Stimulated activated CD8-positive, alpha-beta memory T cell treated with anti-CD3 and anti-CD28 coated beads, Interleukin-7, amount 100 ng/mL, for 48 hours (primary cell): ENCODE measurements at places on chromosomes 1 and 21.

- no peak for DNase-seq
These were observed 84.8 kb downstream of the NR5A2 start for GRCh38 chr1:200112290-200112689.

GRCh38 chr1:145997718-145998023 is 1.3 kb upstream of the TXNIP start:
- DNase-seq: no peak

DNA sequence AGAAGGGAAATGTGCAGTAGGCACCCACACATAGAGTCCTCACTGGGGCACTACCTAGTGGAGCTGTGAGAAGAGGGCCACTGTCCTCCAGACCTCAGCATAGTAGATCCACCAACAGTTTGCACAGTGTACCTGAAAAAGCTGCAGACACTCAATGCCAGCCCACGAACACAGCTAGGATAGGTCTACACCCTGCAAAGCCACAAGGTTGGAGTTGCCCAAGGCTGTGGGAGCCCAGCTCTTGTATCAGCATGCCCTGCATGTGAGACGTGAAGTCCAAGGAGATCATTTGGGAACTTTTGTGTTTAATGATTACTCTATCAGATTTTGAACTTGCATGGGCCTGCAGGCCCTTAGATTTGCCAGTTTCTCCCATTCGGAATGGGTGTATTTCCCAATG is 299.4 kb upstream of the OLFM3 start:
- no peak for DNase-seq

DNA sequence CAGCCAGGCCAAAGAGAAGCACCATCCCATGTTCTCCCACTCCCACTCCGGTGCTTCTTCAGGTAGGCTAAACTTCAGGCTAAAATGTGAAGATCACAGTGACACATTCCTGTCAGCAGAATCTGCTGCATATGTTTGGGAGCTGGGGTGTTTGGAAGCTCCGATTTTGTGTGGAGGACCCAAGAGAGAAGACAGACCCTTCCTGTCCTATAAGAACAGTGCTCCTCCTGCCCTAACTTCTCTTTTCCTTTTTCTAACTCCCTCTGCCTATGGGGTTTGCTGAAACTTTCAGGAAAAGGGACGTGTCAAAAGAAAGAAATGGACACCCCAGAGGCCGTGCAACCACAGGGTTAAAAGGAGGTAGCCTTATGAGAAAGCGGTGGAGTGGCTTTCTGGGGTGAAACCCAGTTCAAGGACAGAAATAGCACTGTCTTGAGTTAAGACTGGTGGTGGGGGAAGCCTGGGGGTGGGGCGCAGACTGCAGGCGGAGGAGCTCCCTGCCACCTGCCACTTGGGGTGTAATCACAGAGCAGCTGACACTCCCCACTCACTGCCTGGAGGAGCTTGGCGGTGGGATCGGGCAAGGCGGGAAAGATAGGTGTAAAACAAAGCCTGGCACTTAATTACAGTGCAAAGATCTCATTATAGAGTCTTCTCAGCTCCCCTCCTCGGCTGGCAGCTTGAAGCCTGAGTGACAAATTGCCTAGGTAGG is 645 bp upstream of the TLR5 start:
- DNase-seq: no peak

DNA sequence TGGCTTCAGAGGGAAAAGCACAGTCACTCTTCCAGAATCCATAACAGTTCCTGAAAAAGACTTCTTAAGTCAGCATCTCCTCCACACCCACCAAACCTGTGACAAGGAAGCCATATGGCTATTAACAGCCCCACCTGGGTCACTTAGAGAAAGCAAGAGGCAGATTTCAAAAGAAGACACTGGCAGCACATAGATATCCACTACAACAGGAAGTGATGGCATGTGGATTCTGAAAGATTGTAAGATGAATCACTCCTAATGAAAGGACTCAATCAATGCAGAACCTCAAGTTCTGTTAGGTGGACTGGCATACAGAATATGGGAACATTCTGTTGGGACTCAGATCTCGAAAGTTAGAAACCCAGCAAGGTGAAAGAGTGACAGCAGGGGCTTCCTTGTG is 365.9 kb downstream of the TGFB2 start:
- DNase-seq: no peak

DNA sequence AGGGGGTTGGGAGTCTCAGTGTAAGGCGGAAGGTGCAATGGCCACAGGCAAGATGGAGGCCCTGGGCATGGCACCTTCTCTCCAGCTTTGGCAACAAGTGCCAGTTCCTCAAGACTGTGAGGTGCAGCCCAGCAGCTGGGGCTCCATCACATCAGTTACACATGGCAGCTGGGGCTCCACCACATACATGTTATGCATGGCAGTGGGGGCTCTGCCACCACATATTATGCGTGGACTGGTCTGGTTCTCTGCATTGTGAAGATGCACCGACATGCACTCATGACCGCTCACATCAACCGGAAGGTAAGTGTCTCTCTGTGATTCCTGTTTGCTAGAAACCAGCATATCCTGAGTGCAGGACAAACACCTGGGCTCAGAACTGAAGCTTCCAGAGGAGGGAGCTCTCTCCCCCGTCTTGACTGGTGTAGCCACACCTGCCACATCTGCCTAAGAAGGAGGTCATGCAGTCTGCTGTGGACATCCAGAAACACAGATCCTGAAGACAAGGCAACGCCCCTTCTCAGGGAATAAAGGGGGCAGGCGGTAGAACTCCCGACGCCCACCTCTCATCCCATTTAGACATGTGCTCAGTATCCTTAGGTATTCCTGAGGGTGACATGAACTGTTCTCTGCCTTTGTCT is 104.1 kb upstream of the TMPRSS2 start:
- no peak for DNase-seq

DNA sequence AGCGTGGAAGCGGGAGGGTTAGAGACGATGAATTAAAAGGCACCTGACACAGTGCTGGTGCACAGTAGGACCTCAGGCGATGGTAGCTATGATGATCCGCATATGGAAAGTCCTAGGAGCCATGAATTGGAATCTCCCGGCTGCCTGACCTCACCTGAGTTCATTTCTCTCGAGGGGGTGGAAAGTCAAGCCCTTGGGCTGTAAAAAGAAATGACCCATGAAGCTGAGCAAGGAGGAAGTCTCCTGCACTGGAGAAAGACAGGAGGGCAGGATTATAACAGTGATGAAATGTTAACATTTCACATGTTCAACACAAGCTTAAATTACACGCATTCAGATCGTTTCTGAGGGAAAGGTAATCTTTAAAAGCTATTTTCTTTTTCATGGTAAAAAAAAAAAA is 481.2 kb downstream of the MATN1 start:
- DNase-seq: no peak

DNA sequence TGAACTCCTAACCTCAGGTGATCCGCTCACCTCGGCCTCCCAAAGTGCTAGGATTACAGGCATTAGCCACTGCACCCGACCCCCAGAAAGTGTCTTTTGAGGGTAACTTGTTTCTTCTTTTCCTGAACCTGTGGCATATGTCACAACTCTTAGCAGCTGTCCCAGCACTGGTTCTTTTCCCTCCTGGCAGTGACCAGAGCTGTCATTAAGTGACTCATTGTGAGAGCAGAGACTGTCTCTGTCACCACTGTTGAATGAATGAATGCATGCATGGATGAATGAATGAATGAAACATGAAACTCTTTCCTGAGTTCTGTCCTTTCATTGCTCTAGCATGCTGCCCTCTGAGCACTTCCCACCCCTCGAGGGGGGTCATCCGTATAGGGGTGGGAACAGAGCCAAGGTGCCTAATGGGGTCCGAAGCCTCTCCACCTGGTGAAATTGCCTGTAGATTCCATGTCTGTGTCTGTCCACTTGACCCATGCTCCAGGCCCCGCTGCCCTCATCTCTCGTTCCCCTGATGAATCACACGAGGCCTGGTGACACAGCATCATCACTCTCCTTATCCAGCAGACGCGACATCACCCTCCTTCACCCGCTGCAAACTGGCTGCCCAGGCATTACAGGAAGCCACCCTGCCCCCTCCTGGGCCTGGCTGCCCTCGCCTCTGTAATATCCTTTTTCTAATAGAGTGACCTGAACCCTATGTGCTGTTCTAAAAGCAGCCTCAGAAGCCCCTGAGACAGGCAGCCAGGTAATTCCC is 75.0 kb downstream of the IGSF21 start:
- no peak for DNase-seq

- DNase-seq: no peak
These were observed 110.4 kb upstream of the MAGI3 start for GRCh38 chr1:113279776-113280391.

DNA sequence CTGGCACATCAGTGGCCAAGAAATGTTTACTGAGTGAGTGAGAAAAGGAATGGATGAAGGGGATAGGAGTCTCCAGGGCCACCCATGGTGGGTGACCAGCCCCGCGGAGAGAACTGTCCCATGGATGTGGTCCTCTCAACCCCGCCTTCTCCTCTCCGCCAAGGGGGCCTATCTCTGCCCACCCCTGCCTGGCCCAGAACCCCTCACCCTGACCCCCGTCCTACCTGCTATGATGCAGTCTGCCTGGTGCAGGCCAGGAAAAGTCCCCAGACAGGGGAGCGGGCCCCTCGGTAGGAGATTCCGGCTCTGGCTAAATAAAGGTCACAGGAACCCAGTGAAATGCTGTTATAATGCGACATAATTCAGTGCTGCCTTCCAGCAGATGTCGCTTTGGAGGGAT is 107.6 kb downstream of the PTPRU start:
- DNase-seq: no peak

DNA sequence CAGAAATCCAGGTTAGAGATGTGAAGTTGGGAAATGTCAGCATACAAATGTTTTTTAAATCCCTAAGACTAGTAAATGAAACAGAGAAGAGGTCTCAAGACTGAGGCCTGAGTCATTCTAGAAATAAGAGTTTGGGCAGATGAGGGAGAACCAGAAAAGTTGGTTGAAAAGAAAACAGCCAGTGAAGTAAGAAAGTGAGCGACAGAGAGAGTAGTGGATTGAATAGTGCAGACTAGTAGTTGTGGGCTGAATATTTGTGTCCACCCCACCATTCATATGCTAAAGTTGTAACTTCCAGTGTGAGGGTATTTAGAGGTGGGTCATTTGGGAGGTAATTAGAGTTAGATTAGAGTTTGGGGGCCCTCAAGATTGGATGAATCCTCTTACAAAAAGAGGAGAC is 889.2 kb downstream of the TTLL7 start:
- no peak for DNase-seq

DNA sequence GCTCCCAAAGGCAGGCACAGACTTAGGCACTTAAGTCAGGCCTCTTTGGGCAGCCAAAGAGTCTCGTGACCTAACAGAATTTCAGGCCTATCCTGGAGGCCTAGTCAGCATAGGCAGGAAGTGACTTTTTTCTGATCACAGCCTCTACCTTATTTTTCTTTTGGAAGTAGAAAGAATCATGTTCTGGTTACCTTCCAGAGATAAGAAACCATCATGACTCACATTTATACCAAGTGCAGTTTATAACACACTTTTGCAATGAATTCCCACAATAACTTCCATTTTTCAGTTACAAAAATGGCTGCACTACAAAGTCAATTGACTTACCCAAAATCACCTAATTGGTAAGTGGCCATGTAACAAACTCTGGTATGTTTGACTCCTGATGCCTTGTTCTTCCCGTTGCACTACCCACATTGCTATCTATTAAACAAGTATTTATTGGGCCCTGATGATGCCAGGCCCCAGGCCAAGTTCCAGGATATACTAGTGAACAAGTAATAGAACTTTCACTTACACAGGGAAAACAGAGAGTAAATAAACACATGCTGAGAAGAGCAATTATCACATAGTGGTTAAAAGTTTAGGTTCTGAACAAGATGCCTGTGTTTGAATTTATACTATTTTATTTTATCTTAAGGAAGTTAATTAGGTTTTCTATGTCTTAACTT is 74.3 kb downstream of the SH3GLB1 start:
- DNase-seq: no peak

DNA sequence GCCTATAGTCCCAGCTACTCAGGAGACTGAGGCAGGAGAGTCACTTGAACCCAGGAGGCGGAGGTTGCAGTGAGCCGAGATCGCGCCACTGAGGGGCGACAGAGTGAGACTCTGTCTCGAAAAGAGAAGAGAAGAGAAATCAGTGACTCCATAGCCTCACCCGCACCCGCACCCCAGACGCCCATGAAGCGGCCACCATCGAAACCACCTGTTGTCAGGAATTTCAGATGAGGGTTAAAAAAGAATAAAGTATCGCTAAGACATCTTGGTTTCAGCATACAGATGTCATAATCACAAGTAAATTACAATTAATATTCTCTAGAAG is 47.4 kb downstream of the NPHP4 start:
- DNase-seq: no peak

DNA sequence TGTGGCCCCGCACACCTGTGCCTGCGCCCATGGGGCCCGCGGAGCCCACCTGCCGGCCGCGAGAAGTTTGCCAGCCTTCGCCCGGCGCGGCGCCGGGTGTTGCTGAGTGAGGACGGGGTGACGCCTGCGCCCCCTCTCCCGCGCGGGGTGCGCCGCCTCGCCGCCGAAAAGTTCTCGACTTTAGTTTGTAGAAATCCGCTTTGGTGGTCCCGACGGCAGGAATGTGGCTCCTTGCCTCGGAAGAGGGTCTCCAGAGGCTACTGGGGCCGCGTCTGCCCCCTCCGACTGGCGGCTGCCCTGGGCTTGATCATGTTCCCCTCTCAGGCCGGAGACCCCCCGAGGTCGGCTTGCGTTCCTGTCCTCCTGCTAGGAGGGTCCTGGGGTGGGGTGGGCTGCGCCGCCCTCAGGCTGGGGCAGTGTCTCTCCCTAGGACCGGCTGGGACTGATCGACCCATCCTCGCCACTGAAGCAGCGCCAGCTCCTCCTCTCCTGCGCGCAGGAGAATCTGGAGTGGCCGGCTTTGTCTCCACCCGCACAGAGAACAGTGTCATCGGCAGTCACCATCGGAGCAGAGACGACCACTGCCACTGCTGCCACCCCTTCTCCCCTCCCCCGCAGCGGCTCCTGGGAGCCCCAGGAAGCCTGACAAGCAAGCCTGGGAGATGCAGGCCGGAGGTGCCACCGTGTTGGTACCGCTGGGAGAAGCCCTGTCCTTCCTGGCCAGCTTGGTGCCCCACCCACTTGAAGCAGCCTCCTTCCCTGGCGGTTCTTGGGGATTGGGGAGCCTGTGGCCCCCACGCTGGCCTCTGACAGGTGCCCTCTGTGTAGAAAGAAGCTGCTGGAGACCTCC is 553 bp upstream of the SLC30A2 start:
- no peak for DNase-seq

- no peak for DNase-seq
These were observed 546 bp downstream of the SKI start for GRCh38 chr1:2228694-2229036.

GRCh38 chr1:104932030-104932915 is 1182.6 kb downstream of the AMY1C start:
- no peak for DNase-seq

GRCh38 chr21:32782698-32783097 is 11.1 kb upstream of the PAXBP1 start:
- no peak for DNase-seq
